Lung microvascular endothelial cell (primary cell): ENCODE measurements at places on chromosomes 7 and 10.

GRCh38 chr7:45681596-45682357 is 107.6 kb downstream of the ADCY1 start:
- DNase-seq = no peak

- DNase-seq = no peak
These were observed 9.2 kb upstream of the SP8 start for GRCh38 chr7:20795881-20796280.

GRCh38 chr7:71770269-71770907 is 638.4 kb downstream of the GALNT17 start:
- no peak for DNase-seq

DNA sequence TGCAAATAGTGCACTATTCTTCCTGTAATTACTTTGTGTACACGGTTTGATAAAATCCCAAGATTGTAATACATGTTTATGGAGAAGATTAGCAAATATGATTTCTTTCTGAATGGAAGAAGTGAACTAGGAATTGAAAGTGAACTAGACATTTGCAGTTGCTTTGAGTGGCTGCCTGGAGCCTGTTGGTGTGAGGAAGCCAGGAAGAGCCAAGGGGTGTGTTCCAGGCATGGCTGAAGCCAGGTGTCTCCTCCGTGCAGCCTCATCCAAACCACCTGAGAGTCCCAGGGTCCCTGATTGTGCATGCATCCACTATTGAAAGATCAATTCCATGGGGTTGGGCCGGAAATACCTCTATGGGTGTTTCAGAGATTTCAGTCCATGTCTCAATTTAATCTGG is 253.1 kb upstream of the SHH start:
- DNase-seq = no peak

- DNase-seq = no peak
These were observed 94.9 kb downstream of the NKX6-2 start for GRCh38 chr10:132690821-132691610.

DNA sequence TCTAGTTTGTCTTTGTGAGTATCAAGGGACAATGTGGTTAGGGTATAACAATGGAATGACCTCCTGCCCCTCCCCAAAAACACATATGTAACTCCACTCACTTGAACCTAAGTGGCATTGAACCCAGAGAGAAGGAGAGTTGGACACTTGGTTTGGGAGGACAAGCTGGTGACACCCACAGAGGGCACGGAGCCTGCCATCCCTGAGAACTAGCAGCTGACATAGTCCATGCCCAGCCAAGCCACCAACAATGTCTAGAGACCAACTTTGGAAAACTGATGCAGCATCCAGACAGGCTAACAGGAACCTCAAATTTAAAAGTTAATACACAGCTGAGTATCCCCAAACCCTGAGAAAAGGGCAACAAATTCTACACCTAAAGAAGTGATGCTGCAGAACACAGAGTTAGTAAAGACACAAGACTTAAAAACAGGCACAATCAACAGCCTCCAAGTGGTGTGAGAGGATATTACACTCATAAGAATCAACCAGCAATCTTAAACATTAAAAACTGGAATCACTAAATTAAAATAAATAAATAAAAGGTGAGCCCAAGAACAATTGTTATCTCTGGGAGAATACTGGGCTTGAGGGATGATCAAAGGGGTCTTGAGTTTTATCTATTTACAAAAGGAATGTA is 27.2 kb downstream of the NUDCD3 start:
- no peak for DNase-seq

- DNase-seq = no peak
These were observed 40.1 kb upstream of the CBLL1 start for GRCh38 chr7:107703872-107704271.

DNA sequence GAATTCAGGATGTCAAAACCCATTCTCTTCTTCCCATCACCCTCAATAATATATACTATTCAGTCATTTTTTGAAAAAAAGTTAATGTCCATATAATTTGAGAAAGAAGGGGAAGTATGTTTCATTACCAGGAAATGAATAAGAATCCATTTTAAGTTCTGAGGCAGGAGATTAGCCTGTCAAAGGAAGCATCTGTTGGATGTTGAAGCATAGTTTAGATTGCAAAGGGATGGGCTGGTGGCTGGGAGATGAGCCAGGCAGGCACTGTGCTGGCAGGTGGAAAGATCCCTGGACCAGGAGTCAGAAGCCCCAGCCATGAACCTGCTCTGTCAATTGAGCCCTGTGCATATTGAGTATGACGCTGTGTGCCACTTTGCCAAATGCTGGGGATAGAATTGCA is 48.4 kb upstream of the CRTAC1 start:
- peak; percentile 46 for DNase-seq

DNA sequence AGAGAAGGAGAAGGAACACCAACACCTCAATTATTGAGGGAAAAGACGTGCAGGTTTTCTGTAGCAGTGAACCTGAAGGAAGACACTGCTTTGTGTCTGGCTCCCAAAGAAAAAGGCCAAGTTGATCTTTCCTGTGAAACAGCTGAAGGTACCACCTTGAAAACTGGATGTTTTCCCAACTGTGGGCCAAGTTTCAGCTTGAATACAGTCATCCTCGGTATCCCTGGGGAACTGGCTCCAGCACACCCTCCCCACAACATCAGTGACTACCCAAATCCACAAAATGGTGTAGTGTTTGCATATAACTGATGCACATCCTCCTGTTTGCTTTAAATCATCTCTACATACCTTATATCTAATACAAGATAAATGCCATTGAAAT is 297.0 kb upstream of the PITRM1 start:
- no peak for DNase-seq

DNA sequence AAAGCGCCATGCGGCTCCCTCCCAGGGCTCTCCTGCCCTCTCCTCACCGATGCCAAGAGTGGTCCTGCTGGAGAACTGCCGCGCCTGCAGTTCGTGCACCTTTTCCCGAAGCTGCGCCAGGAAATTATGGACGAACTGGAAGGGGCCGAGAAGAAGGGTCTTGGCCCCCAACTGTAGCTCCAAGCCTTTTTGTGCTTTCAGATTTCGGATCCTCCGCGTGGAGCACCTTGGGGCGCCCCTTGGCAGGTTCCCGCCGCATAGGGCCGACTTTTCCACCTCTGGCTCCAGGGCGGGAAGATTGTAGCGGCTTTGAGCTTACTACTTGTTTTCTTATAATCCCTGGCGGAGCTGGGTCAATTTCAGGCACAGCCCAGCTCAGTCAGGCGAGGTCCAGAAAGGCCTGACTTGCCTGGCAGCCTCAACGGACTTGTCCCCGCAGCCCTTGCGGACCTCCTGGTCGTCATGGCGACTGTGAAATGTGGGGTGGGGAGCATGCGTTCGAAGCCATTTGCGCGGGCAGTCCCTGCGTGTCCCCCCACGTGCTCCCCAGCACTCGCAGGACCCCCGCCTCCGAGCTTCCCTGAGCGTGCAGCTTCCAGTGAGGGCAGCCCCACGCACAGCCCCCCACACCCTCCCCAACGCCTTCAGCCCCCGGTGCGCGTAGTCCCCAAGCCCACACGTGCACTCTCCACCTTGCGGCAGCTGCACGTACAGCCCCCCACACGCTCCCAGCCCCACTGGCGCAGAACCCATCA is 129.9 kb downstream of the KBTBD2 start:
- DNase-seq = peak; percentile 11

GRCh38 chr7:101817471-101818286 is at the start of gene CUX1:
Gene CUX1 (plus strand): TSS chr7:101817626. CDS start chr7:101817640, 14 bp downstream.
- peak; percentile 19 for DNase-seq

- DNase-seq = no peak
These were observed 361.8 kb downstream of the MAGI2 start for GRCh38 chr7:79091661-79092060.

- peak; percentile 57 for DNase-seq
These were observed 20.3 kb upstream of the IGF2BP3 start for GRCh38 chr7:23490357-23491135.

GRCh38 chr7:150389532-150389816 is 10.3 kb downstream of the ZNF775 start:
- no peak for DNase-seq

GRCh38 chr10:117413928-117414618 is 38.8 kb upstream of the PDZD8 start:
- DNase-seq = no peak

DNA sequence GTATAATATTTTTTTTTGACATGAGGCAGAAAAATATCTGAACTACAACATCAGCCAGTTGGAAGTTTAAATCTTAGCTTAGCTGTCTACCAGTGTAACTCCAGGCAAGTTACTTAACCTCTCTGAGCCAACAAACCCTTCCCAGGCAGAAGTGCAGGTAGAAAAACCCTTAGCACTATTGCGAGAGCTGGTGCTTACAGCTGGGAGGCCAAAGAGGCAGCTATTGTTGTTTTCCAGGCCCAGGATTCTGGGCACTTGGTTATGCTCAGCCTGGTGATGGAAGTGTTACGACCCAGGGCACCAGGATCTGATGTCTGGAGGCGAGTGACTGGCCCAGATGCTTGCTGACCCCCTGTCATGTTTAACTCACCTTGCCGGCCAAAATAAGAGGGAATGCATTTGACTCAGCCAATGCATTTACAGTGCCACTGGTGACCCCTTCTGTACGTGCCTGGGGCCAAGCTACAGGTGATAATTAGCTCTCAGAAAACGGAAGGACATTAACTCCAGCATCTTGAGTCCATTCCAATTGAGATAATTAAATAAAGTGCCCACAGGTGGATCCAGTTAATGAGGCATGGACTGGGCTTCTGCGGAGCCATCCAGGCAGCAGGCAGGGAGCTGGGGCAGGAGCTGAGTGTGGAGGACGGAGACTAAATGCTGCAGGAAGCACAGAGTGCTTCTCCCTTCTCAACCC is 126.5 kb upstream of the HABP2 start:
- no peak for DNase-seq

GRCh38 chr10:80461208-80462183 is 7.4 kb downstream of the TSPAN14 start:
- no peak for DNase-seq

GRCh38 chr10:60896810-60897209 is 47.2 kb downstream of the RHOBTB1 start:
- no peak for DNase-seq
